Activated naive CD4-positive, alpha-beta T cell (primary cell): ENCODE measurements at places on chromosomes 11 and 22.

GRCh38 chr11:45411228-45411946, 125.2 kb upstream of the SYT13 start:
- DNase-seq = no peak

- no peak for DNase-seq
Observed at GRCh38 chr11:46210133-46210636, 67.3 kb upstream of the CREB3L1 start.

GRCh38 chr11:88405853-88406252, 68.3 kb upstream of the CTSC start:
- no peak for DNase-seq

- no peak for DNase-seq
Observed at GRCh38 chr11:86251345-86251744, 6.8 kb downstream of the EED start.

DNA sequence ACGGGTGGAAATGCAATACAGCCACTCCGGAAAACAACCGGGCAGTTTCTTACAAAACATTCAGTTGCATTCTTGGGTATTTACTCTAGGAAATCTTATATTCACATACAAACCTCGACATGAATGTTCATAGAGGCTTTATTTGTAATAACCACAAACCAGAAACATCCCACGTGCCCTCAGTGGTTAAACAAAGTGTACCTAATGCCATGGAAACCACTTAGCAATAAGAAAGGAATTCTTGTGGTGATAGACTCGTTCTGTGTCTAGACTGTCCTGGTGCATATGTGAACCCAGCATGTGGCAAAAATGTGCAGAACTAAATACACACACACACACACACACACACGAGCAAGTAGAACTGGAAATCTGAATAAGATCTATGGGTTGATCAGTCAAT, 1073.3 kb downstream of the TBC1D22A start:
- DNase-seq = no peak

GRCh38 chr11:83641511-83641910, 355.3 kb upstream of the CCDC90B start:
- no peak for DNase-seq

DNA sequence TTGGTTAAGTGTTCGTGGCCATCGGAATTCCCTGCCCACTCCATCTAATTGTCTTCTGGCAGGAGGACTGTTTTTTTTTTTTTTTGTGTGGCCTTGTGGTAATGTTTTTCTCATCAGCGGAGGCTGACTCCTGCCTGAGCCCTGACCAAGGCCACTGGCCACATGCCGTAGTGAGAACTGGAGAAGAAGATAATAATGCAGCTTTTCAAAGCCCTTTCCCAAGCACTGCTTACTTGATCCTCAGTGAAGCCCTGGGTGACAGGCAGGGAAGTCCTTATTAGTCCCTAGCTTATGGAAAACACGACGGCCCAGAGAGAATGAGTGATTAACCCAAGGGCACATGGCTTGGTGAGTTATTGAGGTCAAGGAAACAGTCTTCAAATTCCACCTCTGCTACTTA, 71.2 kb downstream of the ADM start:
- no peak for DNase-seq

- DNase-seq = no peak
Observed at GRCh38 chr11:65814131-65814985, 19.4 kb upstream of the SNX32 start.

DNA sequence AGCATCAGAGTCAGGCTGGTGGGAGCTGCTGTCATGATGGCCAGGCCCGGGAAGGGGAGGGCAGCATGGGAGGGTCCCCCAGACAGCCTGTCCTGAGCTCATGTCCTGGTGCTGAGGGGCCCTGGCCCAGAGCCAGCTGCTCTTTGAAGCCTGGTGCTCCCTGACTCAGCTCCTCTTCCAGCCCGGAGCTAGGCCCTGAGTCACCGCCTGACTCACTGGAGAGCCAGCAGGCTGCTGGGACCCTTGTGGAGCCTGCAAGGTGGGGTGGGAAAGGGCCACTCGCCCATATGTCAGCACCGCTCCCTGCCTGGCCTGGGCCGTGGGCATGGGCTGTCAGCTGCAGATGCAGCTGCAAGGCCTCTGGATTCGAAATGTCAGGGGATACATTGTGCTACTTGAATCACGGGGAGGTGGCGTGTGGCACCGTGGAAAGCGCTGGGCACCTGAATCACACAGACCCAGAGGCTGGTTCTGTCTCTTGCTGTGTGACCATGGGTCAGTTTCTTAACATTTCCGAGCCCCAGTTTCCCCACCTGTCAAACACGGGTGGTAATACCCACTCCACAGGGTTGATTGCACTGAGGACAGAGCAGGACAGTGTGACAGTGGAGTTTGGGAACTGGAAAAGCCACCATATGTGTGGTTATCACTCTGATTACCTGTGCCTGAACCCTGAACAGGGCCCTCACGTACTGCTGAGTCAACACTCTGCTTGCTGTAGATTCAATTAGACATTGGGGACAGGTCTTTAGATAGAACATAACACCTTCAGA, 4.4 kb downstream of the CACNA1I start:
- no peak for DNase-seq

DNA sequence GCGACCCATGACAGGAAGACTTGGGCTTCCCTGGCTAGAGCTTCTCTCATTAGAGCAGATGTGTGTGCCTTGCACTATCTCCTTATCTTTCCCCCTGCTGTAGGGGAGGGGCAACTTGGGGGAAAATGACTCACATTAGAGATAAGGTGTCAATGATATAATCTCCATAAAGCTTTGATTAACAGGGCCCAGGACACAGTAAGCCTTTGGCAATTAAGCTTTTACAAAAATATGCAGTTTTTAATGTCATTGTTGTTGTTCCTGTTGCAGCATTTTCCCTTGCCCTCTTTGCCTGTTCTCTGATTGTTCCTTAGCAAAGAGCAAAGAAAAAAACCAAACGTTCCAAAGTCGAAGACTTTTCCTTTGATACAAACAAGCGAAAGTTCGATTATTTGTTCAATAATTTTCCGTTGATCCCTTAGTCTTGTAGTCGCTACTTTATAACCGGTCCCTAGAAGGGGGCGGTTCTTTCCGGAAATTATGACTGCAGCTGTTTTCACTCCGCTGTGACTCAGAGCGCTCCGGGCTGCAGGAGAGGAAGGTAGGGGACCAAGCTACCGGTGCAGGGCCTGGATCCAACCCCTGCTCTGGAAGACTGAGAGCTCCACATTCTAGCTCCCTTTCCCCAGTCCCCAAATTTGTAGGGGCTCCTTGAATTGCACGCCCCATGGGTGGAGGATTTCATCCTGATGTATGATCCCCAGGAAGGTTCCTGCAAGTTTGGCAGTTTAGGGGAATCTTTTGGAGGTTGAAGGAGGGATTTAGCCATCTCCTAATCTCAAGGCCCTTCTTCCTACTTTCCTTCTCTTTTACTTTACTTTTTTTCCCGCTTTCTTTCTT, at the start of gene VWA5A:
TSS of gene VWA5A (plus strand) at position 509 of the 840 bp plus-strand sequence. CDS start 2,062 bp downstream, outside the sequence.
- DNase-seq = peak; percentile 58

DNA sequence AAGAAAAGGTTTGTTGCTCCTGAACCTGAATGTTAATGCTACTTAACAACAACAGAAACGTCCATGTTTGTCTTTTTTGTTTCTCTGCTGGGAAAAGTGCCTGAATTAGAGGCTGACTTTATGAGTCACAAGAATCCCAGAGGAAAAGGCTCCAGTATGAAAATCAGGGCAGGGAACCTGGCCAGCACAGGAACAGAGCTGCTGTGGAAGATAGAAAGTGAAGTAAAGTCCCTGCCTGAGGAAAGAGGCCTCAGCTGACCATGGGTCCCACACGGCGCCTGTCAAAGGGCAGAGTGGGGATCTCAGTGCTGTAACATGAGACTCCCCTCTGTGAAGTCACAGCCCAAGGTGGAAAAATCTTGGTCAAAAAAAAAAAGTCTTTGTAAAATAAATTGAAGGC, 632.3 kb upstream of the CCDC90B start:
- DNase-seq = no peak

GRCh38 chr22:47802421-47802820, 1040.0 kb downstream of the TBC1D22A start:
- DNase-seq = no peak

DNA sequence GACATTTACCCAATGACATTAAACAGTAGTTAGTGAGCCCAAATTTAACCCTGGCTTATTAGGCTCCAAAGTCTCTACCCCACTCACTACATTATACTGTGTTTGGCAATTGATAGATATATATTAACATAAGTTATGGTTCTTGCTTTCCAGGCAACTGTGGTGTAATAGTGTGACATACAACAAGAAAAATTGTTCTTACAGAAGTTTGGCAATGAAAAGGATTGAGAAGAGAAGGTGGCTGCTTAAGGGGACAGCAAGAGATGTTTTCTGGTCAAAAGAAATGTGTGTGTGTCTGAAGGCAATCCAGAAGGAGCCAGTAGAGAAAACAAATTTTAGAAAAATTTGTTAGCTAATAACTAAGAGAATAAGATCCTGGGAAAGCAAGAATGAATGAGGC, 132.4 kb downstream of the SWAP70 start:
- no peak for DNase-seq

DNA sequence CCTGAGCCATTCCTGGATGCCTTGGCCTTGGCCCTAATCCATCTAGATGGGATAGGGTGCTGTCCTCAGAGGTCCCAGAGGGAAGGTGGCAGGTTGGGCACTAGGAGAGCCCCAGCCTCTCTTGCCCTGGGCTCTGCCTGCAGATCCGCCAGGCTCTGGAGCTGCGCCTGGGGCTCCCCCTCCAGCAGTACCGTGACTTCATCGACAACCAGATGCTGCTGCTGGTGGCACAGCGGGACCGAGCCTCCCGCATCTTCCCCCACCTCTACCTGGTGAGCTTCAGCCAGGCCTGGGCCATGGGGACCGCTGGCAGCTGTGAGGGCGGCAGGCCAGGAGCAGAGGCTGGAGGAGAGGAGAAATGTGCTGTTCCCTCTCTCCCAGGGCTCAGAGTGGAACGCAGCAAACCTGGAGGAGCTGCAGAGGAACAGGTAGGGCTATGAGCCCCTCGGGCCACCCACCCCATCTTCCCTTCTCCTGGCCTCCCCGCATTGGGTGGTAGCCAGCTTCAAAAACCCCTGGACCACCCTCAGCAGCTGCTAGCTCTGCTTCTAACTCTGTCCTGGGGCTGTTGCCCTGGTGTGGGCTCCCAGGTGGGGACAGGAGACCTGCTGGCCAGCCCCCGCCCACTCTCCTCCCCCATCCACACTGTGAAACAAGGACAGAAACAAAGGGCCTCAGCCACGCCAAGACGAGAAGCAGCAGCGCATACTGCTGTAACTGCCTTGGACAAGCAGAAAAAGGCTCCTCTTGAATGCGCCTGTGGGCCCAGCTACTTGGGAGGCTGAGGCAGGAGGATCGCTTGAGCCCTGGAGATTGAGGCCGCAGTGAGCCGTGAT, 4.9 kb downstream of the SSH3 start:
- no peak for DNase-seq
